ENCODE measurements at places on chromosomes 6 and 20. TPM values are rescaled to one million over a fixed set of nuclear protein-coding genes. Genes with fewer than 3 reads are reported as not detected.

The APOBEC2 gene
- total RNA-seq: 0.29 TPM

- H3K4me3 ChIP-seq: no peak overlapping the region
- no peaks in the 10 kb centered on the region for H3K27me3 ChIP-seq
- H3K36me3 ChIP-seq: no peaks in the 10 kb centered on the region
- H3K27ac ChIP-seq: no peak overlapping the region
- no peak for DNase-seq
These were observed 58.1 kb upstream of the SNAP91 start for GRCh38 chr6:83767033-83767432.

GRCh38 chr6:14719270-14719669 is 526.6 kb upstream of the JARID2 start:
- no peaks in the 10 kb centered on the region for H3K27me3 ChIP-seq
- H3K4me3 ChIP-seq: no peak overlapping the region

DNA sequence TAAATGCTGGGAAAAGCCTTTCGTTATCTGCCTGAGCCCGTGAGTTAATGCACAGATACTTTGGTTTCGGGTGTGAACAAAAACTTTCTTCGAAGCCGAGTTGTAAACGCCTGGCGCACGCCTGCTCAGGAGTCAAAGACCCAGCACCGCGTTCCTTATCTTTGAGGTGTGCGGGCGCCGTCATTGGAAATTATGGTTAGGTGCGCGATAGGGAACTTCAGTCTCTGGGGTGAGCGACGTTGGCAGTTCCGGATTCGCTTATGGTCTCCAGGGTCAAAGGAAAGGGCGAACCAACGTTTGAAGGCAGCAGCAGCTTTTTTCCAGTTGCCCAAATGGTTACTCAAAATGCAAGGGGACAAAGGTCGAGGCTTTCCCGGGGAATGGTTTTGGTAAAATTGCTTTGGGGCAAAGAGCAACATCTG is 853 bp downstream of the SLC22A3 start:
- peak overlapping the region; percentile 53 for H3K27ac ChIP-seq
- no peaks in the 10 kb centered on the region for H3K4me1 ChIP-seq
- H3K36me3 ChIP-seq: no peaks in the 10 kb centered on the region
- H3K27me3 ChIP-seq: peaks cover 59% of the 10 kb centered on the region
- H3K4me3 ChIP-seq: peak overlapping the region; percentile 42
- DNase-seq: no peak

The CTAGE9 gene
- not detected for total RNA-seq

DNA sequence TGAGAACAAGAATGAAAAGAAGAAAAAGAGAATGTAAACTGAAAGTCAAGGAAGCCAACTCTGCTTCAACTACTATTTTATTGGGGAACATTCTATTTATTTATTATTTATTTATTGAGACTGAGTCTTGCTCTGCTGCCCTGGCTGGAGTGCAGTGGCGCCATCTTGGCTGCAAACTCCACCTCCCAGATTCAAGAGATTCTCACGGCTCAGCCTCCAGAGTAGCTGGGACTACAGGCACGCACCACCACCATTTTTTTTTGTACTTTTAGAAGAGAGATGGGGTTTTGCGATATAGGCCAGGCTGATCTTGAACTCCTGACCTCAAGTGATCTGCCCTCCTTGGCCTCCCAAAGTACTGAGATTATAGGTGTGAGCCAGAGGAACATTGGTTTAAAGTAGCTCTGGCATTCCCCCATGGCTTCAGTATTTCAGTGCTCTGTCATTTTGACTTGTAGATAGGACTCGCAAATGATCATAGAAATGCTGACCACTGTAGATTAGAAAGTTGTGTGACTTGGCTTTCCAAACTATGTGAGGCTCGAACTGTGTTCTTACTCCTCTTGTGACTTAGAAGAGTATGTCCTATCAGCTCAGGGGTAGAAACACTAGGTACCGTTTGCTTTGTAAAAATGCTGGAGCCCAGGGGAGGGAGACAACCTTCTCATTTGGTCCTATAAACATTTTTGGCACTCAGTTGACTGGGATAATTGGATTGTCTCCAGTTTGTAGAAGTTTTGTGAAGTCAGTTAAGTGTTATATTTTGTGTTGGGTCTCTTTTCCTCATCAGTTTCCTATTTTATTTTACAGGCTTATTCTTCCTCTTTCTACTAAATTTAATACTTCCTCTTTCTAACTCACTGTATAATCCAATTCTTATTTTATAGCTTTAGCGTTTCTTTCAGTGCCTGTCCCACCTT is 544.9 kb upstream of the CITED2 start:
- no peak for DNase-seq
- peaks cover 17% of the 10 kb centered on the region for H3K4me1 ChIP-seq
- H3K27me3 ChIP-seq: no peaks in the 10 kb centered on the region
- no peaks in the 10 kb centered on the region for H3K36me3 ChIP-seq

The SYNDIG1 gene
- 2.0 TPM for total RNA-seq

The LKAAEAR1 gene
- total RNA-seq: not detected

DNA sequence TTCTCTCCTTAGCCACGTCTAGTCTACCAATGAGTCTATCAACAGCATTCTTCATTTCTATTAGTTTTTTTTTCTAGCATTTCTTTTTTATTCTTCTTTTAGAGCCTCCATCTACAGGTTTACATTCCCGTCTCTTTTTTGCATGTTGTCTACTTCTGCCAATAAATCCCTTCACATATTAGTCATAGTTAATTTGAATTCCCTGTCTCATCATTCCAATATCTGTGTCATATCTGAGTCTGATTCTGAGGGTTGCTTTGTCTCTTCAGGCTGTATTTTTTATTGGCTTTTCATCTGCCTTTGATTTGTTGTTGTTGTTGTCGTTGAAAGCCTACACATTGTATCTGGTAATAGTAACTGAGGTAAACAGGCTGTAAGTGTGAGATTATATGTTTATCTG is 104.6 kb downstream of the HMGCLL1 start:
- no peaks in the 10 kb centered on the region for H3K27me3 ChIP-seq
- H3K4me3 ChIP-seq: no peak overlapping the region
- H3K27ac ChIP-seq: no peak overlapping the region
- H3K36me3 ChIP-seq: no peaks in the 10 kb centered on the region
- DNase-seq: no peak
- no peaks in the 10 kb centered on the region for H3K4me1 ChIP-seq

The PARD6B gene
- 37.3 TPM for total RNA-seq

The WFDC2 gene
- 232 TPM for total RNA-seq
